Fibroblast of skin of back (primary cell): ENCODE measurements at places on chromosomes 12 and 14.
A peak's percentile ranks its signal among the peaks of the same experiment; 100 is the strongest.

- no peak for DNase-seq
These were observed 602 bp downstream of the CHFR start for GRCh38 chr12:132886529-132887477.

- peak; percentile 96 for DNase-seq
These were observed 8.5 kb upstream of the LTBP2 start for GRCh38 chr14:74620497-74620921.

DNA sequence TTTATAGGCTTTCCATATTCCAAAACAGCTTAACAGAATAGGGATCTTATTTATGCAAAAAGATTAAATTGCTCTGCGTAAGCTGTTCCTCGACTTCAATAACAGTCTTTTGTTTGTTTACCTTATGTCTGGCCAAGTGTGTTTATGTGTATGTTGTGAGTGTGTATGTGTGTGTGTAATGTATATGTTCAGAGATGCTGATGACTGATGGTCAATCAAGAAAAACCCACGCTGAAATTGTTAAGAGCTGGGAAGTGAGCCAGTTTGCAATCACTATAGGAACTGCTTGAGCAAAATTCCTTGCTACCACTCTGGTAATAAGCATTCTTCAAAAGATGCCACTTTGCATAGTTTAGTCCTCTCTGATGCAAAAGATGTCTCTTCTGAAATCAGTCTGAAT is 59.6 kb downstream of the PRKD1 start:
- peak; percentile 18 for DNase-seq

DNA sequence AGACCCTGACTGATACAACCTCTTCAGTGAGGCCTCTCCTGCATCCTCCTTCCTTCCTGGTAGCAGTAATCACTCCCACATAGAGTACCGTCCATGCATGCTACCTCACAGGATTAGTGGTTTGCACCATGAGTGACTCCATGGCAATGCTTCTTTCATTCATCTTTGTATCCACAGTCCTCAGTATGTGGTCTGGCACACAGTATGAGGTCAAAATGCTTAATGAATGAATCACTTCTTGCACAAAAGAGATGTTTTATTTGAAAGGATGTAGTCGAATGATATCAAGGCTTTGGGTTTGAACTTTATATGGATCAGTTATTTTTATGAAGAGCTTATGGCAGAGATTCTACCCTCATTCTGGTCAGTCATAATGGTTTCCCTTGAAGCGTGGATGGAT is 42.2 kb downstream of the KCNA5 start:
- DNase-seq = peak; percentile 96

GRCh38 chr12:54225666-54226065 is 36.9 kb upstream of the SMUG1 start:
- no peak for DNase-seq

- DNase-seq = no peak
These were observed 209.0 kb upstream of the RTL1 start for GRCh38 chr14:101112351-101113107.

DNA sequence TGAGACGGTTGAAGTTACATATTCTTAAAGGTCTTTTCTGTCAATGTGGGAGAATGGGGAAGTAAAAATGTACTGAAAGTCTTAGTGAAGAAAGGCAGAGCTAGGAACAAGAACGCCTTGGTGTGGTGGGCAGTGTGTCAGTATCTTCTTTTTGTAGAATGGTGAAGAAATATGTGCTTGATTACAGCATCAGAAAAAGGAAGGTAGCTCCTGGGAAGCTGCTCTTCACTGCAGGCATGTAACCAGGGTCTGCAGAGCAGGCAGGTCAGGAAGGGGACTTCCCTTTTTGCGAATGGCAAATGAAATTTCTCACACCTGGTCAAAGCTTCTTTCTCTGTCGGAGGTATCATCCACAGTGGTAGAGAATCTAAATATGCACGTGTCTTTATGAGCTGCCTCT is 226.2 kb downstream of the ADAMTS20 start:
- no peak for DNase-seq

GRCh38 chr14:67393689-67394088 is 18.3 kb downstream of the PLEK2 start:
- no peak for DNase-seq

DNA sequence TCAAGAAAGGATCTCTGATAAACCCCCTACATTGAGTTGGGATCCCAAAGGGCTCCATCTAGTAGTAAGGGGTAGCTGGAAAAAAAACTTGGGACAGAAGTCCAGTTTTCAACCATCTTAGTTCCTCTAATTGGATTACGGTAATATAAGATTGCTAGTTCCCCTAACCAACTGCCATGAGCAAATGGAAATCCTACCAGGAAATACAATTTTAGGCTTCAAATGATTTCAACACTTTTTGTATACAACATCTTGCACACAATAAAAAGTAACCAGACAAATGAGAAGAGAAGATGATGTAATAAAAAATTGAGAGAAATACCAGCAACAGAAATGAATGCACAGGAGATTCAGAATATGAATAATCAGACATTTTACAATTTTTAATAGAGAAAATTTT is 73.0 kb downstream of the TSHR start:
- DNase-seq = no peak

DNA sequence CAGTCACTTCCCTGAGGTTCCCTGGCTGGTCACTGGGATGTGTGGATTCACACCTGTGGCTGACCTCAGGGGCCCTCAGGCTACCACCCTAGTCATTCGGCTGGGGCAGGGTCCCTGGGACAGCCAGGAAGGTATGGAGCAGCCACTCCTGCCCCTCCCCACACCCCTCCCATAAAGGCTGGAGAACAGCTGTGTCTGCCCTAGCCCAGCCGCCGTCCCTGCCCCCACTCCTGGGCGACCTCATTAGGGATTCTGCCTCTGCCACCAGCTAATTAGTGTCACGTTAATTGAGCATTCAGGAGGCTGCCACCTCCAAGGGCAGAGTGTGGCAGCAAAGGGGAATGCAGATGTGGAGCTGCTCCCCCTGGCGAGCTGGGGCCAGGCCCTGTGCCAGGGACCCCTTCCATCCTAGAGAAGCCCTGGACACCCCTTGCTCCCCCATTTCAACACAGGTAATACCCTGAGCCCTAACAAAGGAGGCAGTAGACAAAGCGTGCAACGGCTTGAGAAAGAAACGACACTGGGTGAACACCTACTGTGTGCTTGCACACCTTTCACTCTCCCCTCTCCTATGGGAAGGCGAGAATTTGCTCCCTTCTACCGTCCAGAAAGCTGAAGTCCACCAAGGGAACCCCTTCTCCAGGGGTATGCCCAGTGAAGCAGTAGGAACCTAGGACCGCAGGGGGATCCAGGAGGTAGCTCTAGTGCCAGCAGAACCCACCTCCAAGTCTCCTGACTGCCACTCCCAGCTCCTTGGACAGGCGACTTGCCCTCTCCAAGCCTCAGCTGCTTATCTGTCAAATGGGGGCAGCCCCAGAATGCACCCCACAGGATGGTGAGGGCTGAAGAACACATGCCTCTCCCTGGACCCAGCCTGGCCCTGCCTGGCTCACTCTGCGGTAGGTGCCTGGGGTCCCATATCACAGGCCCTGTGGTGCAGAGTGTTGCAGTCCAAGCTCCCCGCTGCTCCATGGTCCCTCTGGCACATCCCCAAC is 45.1 kb downstream of the FAM222A start:
- no peak for DNase-seq

GRCh38 chr12:130713581-130713991 is 2.5 kb downstream of the RIMBP2 start:
- no peak for DNase-seq

GRCh38 chr14:99672506-99673304 is 11.4 kb upstream of the CYP46A1 start:
- no peak for DNase-seq

- DNase-seq = peak; percentile 96
These were observed at the start of gene KMT2D for GRCh38 chr12:49060237-49061156. TSS of gene KMT2D (minus strand) at chr12:49060794. CDS start at chr12:49055324, 5,470 bp downstream.

DNA sequence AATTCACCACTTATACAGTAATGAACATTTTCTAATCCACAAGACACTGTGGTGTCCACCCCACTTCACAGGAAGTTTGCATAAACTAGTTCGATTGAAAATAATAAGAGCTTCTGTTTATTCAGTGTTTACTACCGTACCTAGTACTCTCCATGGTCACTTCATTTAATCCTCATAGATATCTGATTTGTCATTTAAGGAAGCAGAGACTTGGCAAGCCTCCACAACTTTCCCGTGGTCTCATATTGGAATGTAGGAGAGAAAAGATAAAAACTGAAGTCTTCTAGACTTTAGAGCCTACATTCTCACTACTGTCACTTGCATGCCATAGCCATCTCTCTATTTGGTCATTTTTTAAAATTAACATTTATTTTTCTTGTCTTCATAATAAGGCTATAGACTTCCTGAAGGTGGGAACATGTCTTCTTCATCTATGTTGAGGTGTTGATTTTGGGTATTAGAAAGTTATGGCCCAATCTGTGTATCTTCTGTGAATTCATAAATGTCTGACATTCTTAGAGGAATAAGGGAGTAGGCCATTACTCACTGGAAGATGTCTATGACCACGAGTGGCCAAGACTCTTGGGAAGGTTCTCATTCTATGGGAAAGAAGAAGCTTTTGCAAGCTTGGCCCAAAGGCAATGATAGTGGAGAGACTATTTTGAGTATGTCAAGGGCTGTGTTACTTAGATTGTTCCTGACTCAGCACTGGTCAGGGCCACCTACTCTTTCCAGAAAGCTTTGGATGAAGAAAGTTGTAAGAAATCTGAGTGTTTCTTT is 423.7 kb downstream of the LRIG3 start:
- DNase-seq = peak; percentile 78

DNA sequence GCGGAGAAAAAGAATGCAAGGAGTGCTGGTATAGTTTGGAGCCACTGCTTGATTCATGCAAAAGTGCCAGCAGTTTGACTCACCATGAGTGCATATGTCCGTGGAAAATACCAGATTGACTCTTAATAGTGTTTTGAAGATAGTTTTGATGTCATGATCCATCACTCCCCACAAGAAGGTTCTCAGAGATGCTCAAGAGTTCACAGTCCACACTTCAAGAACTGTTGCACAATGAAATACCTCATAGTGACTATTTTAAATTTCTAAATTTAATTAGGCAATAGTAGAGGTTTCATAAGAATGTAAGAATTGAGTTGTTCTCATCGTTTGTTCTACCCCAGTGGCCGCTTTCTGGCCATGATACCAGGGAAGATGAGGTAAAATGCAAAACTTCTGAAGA is 286.6 kb upstream of the RGS6 start:
- no peak for DNase-seq

DNA sequence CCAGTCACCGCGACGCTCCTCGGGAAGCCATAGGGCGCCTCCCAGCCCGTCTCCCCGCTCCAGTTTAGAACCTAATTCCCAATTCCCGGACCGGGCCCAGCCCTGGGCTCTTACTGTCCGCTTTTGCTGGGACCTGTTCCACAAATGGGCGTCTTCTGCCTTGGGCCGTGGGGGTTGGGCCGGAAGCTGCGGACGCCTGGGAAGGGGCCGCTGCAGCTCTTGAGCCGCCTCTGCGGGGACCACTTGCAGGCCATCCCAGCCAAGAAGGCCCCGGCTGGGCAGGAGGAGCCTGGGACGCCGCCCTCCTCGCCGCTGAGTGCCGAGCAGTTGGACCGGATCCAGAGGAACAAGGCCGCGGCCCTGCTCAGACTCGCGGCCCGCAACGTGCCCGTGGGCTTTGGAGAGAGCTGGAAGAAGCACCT is 797 bp downstream of the UNG start:
- DNase-seq = peak; percentile 63

- DNase-seq = no peak
These were observed 19.4 kb downstream of the SETD1B start for GRCh38 chr12:121823101-121823726.

DNA sequence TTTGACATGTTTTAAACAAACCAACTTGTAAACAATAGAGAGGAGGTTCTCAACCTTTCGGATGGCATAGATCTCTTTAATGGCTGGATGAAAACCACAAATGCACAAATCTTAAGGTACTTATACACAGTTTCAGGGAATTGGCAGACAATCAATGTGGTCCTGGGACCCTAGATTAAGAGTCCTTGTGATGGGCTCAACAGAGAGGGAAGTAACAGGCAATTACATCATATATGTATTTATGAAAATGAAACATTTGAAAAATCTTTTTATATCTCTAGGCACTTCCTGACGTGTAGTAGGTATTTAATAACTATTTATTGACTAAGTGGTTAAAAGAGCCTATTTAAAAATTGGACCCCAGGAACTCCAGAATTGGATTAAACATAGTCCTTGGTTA is 897 bp downstream of the ACTR10 start:
- peak; percentile 3 for DNase-seq

DNA sequence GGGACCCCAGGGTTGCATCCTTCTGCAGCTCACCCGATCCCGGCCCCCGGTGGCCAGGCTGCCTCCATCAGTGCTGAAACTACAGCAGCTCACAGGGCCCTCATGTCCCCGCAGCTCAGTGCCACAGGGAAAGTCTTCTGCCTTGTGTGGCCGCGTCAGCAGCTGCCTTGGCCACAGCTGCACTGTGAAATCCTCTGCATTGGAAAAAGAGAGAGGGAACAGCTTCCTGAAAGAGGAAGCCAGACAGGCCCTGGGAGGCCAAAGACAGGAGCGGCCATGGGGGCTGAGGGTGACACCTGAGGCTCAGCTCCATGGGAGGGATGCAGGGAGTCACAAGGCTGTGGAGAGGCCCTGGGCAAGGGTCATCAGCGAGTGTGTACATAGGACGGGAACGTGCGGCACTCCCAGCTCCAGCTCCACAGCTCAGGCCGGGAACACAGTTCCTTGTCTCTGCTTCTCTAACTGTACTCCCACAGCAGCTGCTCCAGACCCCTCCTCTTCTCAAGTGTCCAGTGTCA is 32.7 kb downstream of the PARP2 start:
- DNase-seq = no peak

DNA sequence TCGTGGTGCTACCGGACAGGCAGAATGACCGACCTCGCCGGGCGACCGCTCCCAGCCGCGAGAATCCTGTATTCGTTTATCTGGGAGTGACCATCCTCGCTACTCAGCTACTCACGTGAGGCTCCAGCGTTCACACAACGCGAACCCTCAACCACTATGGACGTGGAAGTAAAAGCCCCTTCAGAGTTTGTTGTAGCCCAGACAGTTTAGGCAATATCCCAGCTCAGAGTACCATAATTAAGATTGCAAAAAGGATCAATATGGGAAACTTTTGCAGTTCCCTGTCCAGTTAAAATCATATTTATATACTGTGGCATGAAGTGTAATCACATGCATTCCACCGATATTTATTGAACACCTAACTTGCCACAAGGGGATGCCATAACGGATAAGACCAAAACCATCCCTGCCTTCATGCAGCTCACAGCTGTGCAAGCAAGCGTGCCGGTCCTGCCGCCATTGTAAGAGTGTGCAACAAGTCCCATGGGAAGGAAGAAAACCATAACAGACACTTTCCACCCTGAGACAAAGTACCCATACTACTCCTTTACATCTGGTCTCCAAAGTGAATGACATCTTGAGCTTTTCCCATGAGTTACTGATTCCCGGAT is 938 bp upstream of the MAX start:
- peak; percentile 24 for DNase-seq

DNA sequence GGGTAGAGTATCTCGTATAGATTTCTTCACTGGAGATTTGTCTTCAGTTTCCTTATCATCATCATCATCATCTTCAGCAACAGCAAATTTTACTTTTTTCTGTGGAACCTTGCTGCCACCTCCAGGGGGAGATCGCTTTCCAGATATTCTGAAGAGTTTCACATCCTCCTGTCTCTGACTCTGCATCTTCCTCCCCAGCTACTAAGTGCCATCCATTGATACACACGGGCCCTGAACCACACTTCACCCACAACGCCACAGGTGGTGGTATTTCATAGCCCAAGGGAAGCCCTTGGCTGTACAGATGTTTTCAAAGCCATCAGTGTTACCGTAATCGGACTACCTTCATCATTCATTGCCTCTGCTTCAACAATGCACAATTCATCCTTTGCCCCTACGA is 82.2 kb downstream of the PPP2R5C start:
- no peak for DNase-seq

GRCh38 chr12:49505672-49506071 is 33.2 kb upstream of the KCNH3 start:
- DNase-seq = peak; percentile 67
